NCI-H2081 treated with DMSO at 0.1 percent for 48 hours (cell line): ENCODE measurements at places on chromosomes 6 and 20.

DNA sequence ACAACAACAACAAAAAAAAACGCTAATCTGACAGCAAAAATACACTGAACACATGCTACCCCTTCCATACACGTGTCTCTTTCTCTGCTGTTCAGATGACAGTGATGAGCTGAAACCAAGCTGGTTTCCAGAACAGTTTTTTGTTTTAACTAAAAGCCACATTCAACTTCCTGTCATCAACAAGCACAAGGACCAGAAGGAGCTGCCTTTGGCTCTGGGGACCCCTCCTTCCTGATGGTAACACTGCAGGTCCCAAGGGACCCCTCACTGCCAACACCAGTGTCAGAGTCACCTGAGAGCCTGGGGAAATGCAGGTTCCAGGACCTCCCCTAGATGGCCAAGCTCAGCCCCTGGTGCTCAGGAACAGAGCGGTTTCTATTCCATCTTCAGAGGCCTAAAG lies 6.0 kb downstream of the CST7 start:
- DNase-seq: no peak

DNA sequence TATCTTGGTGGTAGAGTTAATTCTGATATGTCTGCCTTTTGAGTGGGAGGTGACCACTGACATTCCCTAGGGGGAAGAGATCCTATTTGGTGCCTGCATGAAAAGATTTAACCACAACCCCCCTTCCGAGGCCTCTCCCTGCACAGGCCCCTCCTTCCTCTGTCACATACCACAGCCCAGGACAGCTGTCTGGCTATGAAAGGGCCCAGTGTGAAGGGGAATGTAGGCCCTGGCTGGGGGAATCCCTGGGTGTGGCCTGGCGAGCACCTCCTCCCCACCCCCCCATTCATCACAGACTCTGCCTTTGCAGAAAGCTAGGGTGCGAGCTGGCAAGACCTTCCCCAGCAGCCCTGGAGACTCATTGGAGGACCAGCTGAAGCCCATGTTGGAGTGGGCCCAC lies 27.4 kb upstream of the MAPRE1 start:
- no peak for DNase-seq

DNA sequence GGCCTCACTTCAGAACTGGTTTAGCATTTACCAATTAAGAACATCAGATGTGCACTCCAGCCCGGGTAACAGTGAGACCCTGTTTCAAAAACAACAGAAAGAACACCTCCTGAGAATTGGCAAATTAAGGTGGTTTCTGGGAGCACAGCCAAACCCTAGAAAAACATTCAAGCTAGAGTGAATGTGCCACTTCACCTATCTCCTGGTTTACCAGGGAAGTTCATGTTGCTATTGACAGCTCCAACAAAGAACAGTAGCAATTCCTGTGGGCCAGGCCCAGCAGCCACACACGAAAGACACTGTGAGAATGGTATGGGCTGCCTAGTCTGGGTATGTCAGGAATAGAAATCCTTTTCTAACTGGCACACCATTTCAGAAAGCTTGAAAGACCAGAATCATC lies 4.9 kb downstream of the POLR1C start:
- DNase-seq: no peak

DNA sequence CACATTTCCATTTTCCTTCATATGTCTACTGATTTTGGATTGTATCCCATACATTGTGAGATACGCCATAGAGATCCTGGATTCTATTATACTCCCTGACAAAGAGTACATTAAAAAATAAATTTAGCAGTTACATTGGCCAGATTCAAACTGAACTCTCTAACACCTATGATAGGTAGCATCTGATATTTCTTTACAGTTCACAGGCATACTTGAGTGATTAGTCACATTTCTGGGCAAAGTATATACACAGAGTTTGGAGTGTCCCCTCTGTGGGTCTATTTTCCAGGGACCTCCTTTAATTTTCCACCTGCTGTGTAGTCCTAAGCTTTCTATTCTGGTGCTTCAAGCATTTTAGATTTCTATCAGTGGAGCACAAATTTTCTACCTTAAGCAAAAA lies 96.4 kb downstream of the TBC1D32 start:
- no peak for DNase-seq

- no peak for DNase-seq
These were observed 23.5 kb downstream of the DNAAF9 start for GRCh38 chr20:3383878-3384495.

- no peak for DNase-seq
These were observed 317.0 kb downstream of the ZFAND3 start for GRCh38 chr6:38136547-38136946.

DNA sequence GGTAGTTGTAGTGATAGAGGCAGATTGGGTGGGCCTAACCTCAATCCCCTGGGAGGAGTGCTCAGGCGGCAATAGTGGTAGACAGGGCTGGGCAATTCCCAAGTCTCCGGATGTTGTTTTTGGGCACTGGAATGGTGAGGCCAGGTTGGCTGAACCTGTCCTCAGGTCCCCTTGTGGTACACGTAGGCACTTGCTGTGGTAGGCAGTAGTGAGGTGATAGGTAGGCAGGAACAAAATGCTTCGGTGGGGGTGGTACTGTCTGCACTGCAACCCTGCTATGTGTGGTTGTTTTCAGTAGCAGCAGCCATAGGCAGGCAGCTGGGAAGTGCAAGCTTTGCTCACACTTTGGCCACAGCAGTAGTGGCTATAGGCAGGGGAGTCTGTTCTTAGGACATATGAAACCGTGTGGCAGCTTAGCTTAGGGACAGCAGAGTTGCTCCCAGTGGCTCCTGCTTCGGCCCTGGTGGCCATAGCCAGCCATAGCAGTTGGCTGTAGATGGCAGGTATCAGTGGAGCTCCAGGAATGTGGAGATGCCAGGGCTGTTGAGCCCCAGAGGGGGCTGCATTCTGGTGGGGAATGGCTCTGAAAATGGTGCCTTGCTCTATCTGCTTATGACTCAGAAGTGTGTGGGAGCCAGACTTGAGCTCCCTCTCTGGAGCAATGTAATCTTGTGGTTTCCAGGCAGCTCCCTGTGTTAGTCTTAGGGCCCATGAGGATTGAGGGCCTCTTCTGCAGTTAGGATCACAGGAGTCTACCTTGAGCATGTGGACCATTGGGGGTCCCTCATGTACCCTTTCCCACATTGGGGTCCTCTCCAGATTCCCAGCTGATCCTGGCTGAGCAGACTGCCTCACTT lies 241.8 kb upstream of the BMP2 start:
- DNase-seq: no peak

DNA sequence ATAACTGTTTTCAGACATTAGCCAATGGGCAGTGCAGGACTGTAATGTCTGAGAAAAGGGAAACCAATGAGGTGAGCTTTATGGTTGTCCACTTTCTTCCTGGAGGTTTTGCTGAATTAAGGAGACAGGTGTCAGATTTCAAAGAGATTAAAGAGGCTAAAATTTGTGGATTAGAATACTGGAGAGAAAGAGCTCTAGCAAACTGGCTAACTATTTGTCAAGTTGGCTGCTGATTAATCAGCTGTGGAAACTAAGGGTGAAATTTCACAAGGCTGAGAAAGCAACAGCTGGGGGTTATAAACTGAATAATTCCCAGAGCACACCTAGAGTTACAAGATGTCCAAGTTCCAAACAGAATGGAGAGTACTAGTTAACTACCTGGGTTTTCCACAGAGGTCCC lies 198.9 kb downstream of the TBC1D32 start:
- no peak for DNase-seq

DNA sequence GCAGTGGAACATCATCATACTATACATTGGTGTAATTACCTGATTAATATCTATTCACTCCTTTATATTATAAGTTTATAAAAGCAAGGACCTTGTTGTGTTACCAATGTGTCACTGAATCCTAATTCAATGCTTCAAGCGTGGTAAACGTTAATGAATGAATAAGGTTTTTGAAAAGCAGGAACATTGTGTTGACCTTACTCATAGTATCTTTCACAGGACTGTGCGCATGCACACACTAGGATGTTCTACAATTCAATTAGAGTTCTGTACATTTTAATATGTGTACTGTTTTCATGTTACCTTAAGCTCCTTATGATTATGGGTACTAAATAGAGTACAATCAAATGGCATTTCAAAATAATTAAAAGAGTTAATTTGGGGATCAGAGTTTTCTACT lies 578.5 kb downstream of the BMP2 start:
- no peak for DNase-seq

DNA sequence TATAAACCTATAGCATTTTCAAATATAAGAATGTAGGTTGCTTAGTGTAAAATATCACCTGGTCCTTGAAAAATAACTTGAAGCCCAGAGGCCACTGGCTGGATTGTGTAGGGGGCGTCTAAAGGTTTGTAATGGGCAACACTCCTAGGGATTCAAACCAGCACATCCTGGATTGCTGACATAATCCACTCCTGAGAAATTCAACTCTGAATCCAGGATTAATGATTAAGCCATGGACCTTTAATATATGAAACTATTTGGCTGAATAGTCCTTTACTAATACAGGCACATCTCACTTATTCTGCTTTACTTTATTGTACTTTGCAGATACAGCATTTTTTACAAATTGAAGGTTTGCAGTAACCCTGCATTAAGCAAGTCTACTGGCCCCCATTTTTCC lies 160.8 kb downstream of the UBE3D start:
- DNase-seq: no peak

DNA sequence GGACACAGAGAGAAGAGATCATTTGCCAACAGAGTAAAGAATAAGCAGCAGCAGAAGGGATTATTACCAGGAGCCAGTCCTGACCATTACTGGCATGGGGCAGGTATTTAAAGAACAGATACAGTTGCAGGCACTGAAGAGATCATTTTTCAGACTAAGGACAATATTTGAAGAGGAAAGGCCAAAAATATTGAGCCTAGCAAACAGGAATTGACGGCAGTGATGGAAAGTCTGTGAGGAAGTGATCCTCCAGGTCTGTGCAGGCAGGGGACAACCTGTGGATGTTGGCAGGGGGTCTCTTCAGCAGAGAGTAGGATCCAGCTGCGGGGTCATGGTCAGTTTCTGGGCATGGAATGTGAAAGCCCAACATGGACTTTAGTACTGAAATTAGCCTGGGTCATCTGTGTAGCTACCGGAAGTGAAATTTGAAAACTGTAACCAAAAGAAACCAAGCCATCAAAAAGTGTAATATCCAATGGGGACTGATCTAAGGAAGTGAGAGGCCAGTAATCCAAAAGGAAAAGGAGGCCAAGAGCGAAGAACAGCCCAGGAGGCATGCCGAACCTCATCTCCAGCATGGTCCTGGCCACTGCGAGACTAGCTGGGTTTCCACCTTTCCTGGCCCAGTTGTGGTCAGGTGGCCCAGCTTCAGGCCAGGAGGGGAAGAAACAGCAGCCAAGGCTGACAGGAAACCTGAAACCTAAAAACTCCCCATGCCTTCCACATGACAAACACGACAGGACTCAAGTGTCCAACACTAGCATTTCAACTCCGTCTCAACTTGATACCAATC lies 115.1 kb upstream of the TNFAIP3 start:
- DNase-seq: peak; percentile 20
